ENCODE measurements at places on chromosomes 1 and 21. TPM values are rescaled to one million over a fixed set of nuclear protein-coding genes. Genes with fewer than 3 reads are reported as not detected.

DNA sequence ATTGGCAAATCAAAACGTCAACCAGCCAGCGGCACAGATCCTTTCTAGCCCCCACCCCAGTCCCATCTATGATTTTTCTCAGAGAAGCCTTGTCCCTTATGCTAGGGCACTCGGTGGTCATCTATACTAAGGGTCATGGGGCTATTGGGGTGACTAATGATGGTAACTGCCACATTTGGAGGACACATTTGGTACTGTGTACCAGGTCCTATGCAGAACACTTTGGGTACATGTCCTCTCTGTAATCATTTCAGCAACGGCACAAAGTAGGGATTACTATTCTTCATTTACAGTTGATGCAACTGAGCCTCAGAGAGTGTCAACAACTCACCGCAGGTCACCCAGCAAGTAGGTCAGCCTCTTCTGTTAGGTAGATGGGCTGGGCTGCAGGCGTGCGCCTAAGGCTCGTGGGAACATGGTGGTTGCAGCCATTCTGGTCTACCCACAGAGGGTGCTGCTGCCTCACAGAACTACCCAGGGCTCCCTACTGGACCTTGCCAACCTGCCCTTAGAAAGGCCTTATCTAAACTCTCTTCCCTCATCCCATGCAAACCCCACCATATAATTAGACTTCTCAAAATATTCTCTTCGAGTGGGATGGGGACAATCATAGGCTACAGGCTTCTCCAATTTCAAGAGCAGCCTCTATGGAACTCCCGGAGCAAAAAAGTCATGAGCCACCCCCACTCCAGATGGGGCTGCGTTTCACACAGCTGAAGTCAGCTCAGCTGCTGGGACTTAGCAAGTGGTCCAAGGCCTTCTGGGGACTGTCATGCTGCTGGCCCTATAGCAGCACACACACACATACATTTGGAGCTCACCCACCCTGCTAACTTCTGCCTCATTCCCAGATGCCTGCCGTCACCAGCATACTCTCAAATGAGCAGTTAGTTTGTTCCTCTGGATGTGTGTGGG, 5.8 kb upstream of the SDHB start:
- no peak overlapping the region for H3K27ac ChIP-seq
- H3K27me3 ChIP-seq = no peaks in the 10 kb centered on the region
- peak; percentile 74 for DNase-seq
- H3K36me3 ChIP-seq = no peaks in the 10 kb centered on the region
- no peaks in the 10 kb centered on the region for H3K4me1 ChIP-seq

MROH9 gene
- total RNA-seq = not detected

DNA sequence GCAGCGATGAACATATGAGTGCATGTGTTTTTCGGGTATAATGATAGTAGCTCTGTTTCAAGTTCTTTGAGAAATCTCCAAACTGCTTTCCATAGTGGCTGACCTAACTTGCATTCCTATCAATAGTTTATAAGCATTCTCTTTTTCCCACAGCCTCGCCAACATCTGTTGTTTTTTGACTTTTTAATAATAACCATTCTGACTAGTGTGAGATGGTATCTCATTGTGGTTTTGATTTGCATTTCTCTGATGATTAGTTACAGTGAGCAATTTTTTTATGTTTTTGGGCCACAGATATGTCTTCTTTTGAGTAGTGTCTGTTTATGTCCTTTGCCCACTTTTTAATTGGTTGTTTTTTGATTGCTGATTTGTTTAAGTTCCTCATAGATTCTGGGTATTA, 10.6 kb upstream of the RUNX1 start:
- no peak overlapping the region for H3K27ac ChIP-seq
- no peaks in the 10 kb centered on the region for H3K36me3 ChIP-seq
- DNase-seq = no peak
- H3K4me1 ChIP-seq = no peaks in the 10 kb centered on the region

IL24 gene
- not detected for total RNA-seq

- H3K27ac ChIP-seq = peak overlapping the region; percentile 13
- peaks cover 28% of the 10 kb centered on the region for H3K4me1 ChIP-seq
- H3K27me3 ChIP-seq = no peaks in the 10 kb centered on the region
- no peaks in the 10 kb centered on the region for H3K36me3 ChIP-seq
Measured at GRCh38 chr1:6582370-6582769, 2.6 kb downstream of the ZBTB48 start.

GRCh38 chr1:70504176-70504820, 93.2 kb downstream of the CTH start:
- H3K27me3 ChIP-seq = no peaks in the 10 kb centered on the region
- H3K4me1 ChIP-seq = no peaks in the 10 kb centered on the region
- H3K36me3 ChIP-seq = no peaks in the 10 kb centered on the region
- DNase-seq = no peak
- no peak overlapping the region for H3K27ac ChIP-seq

TNFRSF9 gene
- 0.91 TPM for total RNA-seq

GRCh38 chr1:23470282-23471070, 13.5 kb downstream of the ASAP3 start:
- DNase-seq = no peak
- H3K27me3 ChIP-seq = no peaks in the 10 kb centered on the region
- H3K4me3 ChIP-seq = no peak overlapping the region
- peak overlapping the region; percentile 70 for H3K27ac ChIP-seq

DNA sequence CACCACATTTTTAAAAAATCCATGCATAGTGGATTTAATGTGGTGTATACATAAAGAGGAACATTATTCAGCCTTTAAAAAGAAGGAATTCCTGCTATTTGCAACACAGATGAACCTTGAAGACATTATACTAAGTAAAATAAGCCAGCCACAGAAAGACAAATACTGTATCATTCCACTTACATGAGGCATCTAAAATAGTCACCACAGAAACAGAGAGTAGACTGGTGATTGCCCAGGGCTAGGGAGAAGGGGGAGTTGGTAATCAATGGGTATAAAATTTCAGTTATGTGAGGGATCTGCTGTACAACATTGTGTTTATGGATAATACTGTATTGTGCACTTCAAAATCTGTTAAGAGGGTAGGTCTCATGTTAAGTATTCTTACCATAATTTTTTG, 10.0 kb downstream of the FAM163A start:
- no peaks in the 10 kb centered on the region for H3K4me1 ChIP-seq
- no peak for DNase-seq
- H3K27me3 ChIP-seq = no peaks in the 10 kb centered on the region

DNA sequence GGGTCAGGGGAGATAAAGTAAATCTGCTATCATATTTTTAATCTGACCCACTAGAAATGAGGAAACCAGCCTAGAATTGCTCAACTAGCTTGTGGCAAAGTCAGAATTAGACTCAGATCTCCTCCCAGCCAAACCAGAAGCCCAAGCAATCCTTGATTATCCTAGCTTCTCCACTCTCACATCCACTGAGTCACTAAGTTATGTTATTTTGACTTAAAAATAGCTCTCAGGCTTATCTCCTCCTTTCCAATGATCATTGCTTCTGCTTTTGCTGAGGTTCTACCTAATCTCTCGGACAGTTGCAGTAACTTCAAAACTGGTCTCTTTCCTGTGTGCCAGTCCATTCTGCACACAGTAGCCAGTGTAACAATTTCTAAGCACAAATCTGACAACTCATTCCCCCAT, 22.9 kb downstream of the OVAAL start:
- no peak overlapping the region for H3K27ac ChIP-seq
- H3K27me3 ChIP-seq = no peaks in the 10 kb centered on the region
- no peak overlapping the region for H3K4me3 ChIP-seq
- peaks cover 17% of the 10 kb centered on the region for H3K4me1 ChIP-seq
- no peak for DNase-seq

OVAAL gene
- not detected for total RNA-seq

BTF3L4 gene
- total RNA-seq = 73.7 TPM

HAX1 gene
- 135 TPM for total RNA-seq

- no peak for DNase-seq
- H3K4me3 ChIP-seq = no peak overlapping the region
- no peaks in the 10 kb centered on the region for H3K36me3 ChIP-seq
- H3K27me3 ChIP-seq = no peaks in the 10 kb centered on the region
- H3K27ac ChIP-seq = no peak overlapping the region
Measured at GRCh38 chr1:108896146-108897145, 19.7 kb downstream of the GPSM2 start.

GRCh38 chr1:214420833-214421232, 130.6 kb downstream of the PTPN14 start:
- DNase-seq = no peak
- no peaks in the 10 kb centered on the region for H3K36me3 ChIP-seq
- H3K4me3 ChIP-seq = no peak overlapping the region
- H3K4me1 ChIP-seq = peaks cover 35% of the 10 kb centered on the region
- peak overlapping the region; percentile 71 for H3K27ac ChIP-seq

LZIC gene
- total RNA-seq = 33.2 TPM

DNA sequence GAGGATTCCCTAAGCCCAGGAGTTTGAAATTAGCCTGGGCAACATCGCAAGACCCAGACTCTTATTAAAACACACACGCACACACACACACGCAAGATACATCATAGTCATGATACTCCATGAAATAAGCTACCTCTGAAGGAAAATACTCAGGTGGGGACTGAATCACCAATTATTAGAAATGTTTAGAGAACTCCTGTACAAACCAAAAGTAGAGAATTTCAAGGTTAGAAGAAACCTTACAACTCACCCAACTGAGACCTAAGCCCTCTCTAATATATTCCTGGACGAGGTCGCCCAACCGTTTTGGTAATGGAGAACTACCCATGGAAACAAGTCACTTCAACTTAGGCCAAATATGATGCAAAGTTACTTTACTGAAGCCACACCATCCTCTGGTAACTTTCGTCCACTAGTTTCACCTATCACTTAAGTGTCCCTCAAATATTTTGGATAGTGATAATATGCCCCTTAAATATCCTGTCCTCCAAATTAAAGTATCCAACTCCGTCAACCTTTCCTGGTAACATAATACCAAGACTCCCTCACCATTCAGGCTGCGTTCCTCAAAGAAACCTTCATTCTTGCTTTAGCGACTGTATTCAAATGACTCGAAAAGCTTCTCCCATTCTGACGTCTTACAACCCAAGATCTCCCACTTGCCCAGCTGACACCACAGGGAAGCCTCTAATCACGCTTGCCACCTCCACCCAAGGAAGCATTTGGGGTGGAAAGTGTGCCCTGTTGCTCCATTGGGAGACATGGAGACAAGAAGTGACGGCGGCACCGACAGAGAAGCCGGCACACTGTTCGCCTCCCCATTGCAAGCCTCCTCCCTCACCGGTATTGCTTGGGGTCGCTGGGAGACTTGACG, 856 bp downstream of the NRDC start:
- H3K4me3 ChIP-seq = peak overlapping the region; percentile 92
- DNase-seq = peak; percentile 35
- H3K36me3 ChIP-seq = no peaks in the 10 kb centered on the region
- no peak overlapping the region for H3K27ac ChIP-seq
- no peaks in the 10 kb centered on the region for H3K4me1 ChIP-seq

DNA sequence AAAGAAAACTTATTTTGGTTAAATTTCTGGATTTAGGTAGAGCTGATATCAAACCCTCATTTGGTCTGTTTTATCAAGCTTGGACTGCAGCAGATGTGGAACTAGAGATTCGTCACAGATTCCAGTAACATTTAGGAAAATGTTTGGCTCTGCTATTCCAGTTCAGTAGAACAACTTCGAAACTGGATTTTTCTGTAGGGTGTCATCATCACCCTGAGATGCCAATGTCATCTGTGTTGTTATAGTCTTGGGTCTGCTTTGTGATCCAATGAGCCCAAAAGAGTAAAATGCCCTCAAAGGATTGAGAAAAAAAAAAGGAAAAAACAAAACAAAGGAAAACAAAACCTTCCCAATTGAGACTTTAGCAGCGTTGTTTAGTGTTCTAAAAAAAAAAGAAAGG, 55.4 kb downstream of the LAMC2 start:
- no peaks in the 10 kb centered on the region for H3K36me3 ChIP-seq
- no peaks in the 10 kb centered on the region for H3K27me3 ChIP-seq
- H3K27ac ChIP-seq = no peak overlapping the region
- no peak for DNase-seq
- peaks cover 9% of the 10 kb centered on the region for H3K4me1 ChIP-seq
- no peak overlapping the region for H3K4me3 ChIP-seq
